Hindlimb muscle (tissue), 1 donor: ENCODE measurements at places on chromosomes 16 and 17.
A peak's percentile ranks its signal among the peaks of the same experiment; 100 is the strongest.

DNA sequence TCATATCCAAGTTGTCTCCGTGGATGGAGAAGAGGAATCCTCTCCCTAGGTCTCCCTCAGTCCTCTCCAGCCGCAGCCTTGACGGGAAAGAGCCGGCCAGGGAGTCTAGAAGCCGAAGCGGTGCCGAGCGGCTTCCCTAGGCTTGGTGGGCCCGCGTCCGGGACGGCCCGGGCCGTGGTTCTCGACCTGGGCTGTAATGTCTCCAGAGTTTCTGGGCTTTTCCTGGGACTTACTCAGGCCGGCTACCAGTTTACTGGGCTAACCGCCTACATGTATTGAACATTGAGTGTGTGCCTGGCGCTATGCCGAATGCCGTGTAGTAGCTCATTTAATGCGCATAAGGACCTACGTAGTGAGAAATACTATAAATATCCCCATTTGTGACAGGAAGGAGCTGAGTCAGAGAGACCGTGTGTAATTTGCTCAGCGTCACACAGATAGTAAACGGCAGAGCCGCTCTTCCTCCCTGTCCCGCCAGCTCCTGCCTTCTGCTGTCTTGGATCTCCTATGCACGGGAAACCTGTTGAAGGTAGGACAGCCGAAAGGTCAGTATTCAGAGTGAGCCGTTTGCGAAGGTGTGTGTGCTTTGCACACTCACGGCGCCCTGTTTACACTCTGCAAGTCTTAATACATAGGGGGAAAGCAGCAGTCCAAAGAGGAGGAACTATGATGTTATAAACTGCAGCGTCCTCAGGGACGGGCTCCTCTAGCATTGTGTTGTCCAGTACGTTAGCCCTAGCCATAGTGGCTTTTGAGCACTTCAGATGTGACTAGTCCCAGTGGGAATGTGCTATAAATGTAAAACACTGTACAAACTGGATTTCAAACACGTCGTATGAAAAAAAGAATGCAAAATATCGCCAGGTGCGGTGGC, 723 bp upstream of the SPAG5 start:
- peak; percentile 74 for DNase-seq

DNA sequence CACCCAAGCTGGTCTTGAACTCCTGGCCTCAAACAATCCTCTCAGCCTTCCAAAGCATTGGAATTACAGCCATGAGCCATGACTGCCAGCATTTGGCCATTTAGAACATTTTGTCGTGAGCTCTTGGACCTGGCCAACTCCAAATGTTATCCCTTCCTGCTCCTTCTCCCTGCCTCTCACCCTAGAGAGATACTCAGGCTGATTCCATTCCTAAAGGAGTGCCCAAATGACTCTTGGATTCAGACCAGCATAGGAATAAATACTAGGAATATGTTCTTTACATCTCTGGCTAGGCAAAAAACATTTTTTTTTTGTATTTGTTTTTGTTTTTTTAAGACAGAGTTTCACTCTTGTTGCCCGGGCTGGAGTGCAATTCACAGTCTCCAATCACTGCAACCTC, 15.5 kb downstream of the FZD2 start:
- DNase-seq: peak; percentile 56

GRCh38 chr16:27345201-27345600, 31.4 kb downstream of the IL4R start:
- no peak for DNase-seq

GRCh38 chr16:11583166-11583565, 3.6 kb downstream of the LITAF start:
- DNase-seq: no peak

DNA sequence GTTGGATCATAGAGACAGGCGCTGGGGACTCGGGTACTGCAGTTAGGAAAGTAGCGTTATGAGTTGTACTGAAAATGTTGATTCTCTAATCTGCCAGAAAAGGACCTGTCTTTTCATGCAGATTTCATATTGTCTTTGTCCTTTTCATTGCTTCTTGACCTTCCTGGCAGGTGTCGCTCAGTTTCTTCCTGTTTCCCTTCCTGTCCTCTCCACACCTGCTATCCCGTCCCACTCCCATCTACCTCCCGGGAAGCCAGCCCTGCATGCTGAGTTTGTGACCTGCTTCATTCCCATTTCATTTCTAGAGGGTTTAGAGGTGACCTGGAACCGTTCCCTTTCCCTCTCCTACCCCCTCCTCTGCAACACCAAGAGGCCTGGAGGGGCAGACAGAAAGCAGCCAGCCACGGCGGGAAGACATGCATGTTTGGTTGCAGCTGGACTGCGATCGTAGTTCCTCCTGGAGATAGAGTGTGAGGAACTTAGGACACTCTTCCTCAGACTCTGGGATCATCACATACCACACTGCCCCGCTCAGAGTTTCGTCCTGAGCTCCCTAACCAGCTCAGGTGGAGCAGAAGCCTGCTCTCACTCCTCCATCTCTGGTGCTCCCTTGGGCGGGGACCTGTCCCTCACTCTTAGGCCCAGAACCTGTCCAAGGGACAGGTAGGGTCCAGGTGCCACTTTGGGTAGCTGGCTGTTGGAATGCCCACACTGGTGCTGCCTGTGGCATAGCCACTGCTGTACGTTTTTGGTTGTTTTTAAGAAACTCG, 23.9 kb upstream of the ARHGAP23 start:
- DNase-seq: no peak

DNA sequence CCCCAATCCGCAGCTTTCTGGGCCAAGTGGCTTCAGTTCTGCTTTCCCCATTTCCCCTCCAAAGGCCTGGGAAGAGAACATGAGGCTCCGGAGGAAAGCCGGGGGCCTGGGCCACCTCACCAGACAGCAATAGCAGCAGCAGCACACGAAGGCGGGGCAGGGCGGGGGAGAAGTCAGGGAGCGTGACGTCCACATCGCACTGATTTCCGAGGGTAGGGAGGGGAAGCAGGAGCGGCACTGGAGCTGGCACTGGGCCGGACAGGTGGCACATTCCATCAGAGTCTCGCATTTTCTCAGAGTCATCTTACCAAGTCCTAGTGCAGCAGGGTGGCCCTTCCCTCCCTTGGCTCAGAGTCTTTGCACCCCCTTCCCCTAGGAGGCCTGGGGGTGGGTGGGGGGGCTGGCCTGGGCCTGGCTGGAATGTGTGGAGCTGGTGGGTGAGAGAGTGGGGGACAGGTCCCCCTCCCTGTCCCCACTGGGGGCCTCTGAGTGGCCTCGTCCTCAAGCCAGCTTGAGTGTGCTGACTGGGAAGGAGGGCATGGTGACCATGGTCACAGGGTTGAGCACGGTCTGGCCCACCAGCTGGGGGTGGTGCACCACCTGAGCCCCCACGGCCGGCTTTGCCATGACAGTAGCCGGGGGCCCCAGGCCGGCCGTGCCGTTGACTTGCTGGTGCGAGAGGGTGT, 14.3 kb downstream of the MNT start:
- DNase-seq: no peak

DNA sequence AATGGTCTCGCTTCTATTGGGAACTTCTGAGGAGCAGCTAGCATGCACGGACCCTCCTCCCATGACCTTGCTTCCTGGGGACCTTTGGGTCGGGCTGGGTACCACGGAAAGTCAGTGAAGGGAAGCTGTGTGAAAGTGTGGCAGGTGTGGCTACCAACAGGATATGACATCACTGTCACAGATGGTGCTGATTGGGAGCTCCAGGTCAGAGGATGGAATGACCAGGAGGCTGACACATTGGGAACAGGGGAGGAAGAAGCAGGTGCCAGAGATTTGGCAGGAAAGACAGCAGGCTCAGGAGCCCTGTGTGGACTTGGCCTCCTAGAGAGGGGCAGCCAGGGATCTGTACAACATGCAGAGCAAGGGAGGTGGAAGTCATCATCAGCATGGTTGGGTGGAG, 34.0 kb downstream of the CPNE2 start:
- DNase-seq: no peak

DNA sequence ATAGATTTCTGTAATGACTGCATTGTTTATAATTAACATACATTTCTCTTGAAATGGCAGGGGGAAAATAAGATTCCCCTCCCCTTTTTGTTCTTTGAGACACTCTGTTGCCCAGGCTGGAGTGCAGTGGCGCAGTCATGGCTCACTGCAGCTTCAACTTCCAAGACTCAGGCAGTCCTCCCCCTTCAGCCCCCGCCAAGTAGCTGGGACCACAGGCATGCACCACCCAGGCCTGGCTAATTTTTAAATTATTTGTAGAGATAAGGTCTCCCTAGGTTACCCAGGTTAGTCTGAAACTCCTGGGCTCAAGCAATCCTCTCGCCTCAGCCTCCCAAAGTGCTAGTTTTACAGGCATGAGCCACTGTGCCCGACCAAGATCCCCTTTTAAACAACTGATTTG, 67.7 kb downstream of the KATNIP start:
- no peak for DNase-seq

DNA sequence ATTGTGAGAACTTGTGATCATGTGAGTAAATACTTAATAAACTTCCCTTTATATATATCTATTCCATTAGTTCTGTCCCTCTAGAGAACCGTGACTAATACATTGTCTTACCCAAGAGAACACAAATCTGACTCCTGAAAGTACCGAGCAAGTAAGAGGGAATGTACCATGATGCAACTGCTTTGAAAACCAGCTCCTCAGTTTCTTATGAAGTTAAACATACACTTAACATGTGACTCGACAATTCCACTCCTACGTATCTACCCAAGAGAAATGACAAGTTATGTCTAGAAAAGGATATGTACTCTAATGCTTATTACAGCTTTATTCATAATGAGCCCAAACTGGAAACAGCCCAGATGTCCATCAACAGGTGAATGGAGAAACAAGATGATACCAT, 8.8 kb upstream of the GJD3 start:
- DNase-seq: no peak

GRCh38 chr16:84746875-84747274, 47.1 kb downstream of the USP10 start:
- no peak for DNase-seq

- peak; percentile 4 for DNase-seq
Observed at GRCh38 chr17:59221159-59221847, 992 bp downstream of the GDPD1 start.

- no peak for DNase-seq
Observed at GRCh38 chr16:66525396-66526180, 24.3 kb downstream of the TK2 start.

DNA sequence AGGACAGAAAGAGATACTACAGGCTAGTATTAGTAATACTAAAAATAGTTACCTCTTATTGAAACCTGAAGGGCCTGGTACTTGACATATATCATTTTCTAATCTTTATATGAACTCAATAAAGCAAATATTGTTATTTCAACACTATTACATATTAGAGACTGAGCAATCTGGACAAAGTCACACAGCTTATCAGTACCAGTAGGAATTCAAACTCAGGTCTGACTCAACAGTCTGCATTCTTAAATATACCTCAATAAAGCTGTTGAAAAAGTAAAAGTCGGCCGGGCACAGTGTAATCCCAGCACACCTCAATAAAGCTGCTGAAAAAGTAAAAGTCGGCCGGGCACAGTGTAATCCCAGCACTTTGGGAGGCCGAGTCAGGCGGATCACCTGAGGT, 67.4 kb downstream of the KANSL1 start:
- DNase-seq: no peak

DNA sequence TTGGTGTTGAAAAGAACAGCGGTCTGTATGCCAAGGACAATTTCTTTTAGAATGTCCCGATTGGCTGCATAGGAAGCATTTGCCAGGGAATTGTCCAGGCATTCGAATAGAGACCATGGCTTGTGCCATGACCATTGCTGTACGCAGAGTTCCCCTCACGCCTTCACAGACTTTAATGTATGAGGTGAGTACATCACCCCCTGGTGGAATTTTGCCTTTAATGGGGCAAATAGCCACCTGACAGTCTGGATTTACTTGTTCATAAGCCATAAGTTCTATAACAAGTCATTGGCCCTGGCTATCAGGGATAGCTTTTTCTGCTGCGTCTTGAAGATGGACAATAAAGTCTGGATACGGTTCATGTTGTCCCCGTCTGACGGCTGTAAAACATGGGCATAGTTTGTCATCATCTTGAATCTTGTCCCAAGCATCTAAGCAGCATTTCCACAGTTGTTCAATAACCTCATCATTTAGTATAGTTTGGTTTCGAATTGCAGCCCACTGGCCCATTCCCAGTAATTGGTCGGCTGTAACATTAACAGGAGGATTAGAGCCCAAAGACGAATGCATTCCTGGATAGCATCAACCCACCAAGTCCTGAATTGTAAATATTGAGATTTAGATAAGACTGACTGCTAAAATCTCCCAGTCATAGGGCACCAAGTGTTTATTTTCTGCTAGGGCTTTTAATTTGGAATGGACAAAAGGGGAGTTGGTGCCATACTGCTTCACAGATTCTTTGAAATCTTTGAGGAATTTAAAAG, 67.7 kb upstream of the ARL4D start:
- no peak for DNase-seq

GRCh38 chr17:20089756-20090547, 80.8 kb downstream of the SPECC1 start:
- no peak for DNase-seq

GRCh38 chr17:19717031-19717360, 612 bp upstream of the SLC47A2 start:
- DNase-seq: no peak
